ENCODE measurements at places on chromosomes 1 and 21.

- no peak for DNase-seq
Observed at GRCh38 chr1:74180490-74180889, 17.5 kb downstream of the LRRIQ3 start.

DNA sequence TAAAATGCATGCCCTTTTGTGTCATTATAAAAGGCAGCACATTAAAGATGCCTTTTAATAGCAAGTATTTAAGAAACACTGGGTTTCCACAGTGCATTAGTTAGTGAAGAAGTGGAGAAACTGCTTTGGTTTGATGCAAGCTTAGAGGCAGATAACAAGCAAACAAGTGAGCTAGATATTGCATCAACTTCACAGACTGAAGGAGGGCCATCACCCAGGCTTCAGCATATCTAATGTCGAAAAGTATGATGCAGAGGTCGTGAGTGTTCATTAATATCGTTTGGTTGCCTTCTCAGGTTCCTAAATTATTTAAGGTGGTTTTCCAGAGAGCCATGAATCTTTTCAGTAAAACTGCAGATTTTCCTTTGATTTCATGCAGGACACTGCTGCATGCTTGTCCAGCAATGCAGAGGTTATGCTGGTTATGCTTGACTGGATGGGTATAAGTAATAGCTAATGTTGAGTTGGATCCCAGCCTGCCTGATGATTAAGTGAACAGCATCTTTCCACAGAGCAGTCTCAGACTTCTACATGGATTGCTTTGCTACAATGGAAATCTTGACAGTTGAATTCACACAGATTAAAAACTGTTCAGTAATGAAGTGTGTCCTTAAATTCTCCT, 69.7 kb upstream of the IPO9 start:
- no peak for DNase-seq

DNA sequence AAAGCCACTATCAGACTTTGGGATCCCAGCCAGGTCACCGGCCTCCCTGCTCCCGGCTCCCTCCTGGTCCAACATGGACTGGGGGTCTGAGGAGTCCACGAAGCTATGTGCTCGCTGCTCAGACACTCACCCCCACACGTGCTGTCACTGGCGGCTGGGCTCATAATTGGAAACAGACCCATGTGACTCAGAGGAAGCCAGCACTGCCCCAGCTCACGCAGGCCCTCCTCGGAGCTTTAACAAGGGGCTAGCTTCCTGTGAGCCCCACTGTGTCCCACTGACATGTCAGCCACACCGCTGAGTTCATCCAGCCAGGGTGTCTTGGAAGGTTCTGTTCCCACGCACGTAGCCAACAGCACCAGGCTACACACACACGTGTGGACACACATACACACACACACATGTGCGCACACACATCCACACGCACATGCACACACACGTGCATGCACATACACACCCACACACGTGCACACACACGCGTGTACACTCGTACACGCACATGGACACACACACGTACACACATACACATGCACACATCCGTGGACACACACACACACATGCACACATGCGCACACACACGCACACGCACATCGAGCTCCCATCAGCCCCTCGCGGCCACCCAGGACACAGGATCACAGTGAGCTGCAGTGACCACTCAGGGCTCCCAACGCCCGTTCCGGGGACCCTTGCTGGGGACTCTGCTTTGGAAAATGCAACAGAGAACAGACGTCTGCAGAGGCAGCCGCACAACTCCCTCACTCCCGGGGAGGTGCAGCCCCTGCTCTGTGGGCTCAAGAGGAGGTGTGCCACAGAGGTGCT, 18.4 kb upstream of the COL6A2 start:
- no peak for DNase-seq

- DNase-seq = no peak
Observed at GRCh38 chr1:27719286-27720251, 6.2 kb upstream of the FAM76A start.

DNA sequence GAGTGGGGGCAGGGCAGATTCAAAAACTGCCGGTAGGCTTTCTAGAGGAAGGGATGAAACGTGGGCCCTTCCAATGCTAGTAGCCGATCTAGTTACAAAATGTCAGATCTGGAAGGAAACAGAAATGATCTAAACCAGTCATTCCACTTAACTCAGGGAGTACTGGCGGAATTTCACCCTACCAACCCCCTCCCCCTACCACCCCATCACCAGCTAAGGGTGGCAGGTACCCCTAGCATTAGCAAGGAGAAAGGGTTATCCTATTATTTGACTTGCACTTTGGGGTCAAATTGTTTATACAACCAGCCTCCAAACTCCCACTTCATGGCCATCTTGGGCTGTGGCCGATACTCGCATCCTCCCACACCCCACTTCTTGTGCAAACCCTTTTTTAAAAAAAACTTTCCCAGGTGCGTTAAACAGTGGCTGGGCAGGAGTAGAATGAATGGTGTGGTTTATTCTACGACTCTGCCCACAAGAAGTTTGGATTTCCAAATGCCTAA, 644 bp upstream of the MRPL24 start:
- DNase-seq = no peak

GRCh38 chr1:174946031-174946430, 53.7 kb upstream of the CACYBP start:
- DNase-seq = no peak

GRCh38 chr1:77395051-77395450, 113.2 kb downstream of the AK5 start:
- DNase-seq = no peak
